ENCODE measurements at places on chromosomes 11 and 22.

GRCh38 chr11:62152245-62153086, 28.7 kb downstream of the INCENP start:
- DNase-seq: no peak

GRCh38 chr22:24416611-24417010, 10.8 kb upstream of the ADORA2A start:
- DNase-seq: no peak

GRCh38 chr22:29716814-29717545, 2.8 kb upstream of the CABP7 start:
- no peak for DNase-seq

- DNase-seq: no peak
Measured at GRCh38 chr11:107157146-107157808, 139.0 kb upstream of the GUCY1A2 start.

DNA sequence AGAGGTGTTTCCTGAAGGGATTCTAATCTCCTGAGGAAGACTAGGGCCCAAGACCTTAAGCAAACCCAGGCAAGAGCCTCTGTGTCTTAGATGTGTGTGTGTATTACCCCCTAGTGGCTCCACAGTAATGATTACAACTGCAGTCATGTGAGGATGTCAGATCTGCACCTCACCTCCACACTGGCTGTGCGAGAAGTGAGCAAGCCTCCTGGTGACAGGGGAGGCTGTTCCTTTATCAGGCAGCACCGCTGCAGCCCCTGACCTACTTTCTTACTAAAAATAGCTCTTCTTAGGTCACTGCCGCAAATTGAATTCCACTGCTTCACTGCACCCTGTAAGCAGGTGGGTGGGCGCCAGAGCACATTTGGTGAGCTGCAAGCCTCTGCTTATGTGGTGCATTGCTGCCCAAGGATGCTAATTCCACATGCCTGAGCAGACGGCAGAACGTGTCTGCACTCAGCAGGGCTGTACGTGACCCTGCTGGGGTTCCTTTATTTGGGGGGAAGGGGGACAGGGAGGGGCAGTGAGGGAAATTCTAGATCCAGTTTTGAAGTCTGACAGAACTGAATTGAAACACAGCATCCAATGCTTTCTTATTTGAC, 112.4 kb downstream of the KCNC1 start:
- no peak for DNase-seq

DNA sequence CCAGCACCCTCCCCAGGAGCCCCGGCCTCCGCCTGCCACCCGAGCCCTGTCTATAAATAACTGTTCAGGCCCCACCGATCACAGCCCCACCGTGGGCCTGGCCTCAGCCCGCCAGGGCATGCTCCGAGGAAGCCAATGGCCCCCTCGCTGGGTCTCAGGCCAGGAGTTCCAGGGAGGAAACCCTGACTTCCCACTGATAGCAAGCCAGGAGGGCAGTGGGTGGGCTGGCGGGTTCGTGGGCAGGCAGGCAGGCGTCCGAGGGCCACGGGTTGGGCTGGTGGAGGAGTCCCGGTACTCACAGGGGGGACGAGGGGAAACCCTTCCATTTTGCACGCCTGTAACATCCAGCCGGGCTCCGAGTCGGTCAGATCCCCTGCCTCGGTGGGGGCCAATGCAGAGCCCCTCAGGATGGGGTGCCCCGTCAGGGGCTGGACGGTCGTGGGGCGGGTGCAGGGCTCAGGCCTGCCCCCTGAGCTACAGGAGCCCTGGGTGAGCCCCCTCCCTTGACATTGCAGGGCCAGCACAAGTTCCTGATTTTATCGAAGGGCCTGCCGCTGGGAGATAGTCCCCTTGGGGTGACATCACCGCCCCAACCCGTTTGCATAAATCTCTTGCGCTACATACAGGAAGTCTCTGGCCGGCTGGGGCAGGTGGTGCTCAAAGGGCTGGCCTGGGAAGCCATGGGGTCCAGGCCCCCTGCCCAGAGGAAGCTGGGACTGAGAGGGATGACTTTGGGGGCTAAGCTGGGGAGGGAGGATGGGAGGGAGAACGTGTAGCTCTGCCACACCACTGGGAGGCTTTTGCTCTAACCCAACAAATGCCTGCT, at the start of gene SPI1:
Gene SPI1 (minus strand): TSS at position 538 of the 826 bp plus-strand sequence. CDS start 194 bp downstream, at position 344.
- DNase-seq: no peak

DNA sequence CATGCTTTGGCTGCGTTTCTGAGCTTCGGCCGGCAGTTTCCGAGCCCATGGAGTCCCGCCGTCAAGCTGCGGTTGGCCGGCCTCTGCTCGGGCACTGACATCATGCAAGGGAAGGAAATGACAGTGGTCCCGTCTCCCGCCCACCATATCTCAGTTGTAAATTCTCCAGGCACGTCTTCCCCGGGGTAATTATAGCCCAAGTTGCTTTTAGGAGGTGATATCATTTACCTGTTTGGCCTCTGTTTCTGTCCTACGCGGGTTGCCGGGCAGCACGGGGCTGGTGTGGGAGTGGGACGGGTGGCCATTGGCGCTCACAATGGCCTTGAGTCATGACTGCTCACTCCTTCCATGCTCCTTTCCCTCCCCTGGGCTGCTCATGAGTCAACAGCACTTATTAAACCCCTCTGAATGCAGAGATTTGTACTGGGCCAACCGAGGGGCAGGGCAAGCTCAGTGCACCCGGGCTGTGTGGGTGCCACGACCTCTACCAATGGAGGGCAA, 4.2 kb upstream of the ANO1 start:
- no peak for DNase-seq

GRCh38 chr11:56917708-56918400, 70.9 kb upstream of the OR5AK2 start:
- no peak for DNase-seq

GRCh38 chr11:69524291-69524882, 42.9 kb downstream of the LINC01488 start:
- no peak for DNase-seq

GRCh38 chr11:112511271-112511670, 250.6 kb upstream of the PLET1 start:
- no peak for DNase-seq

GRCh38 chr11:133425245-133425644, 107.1 kb downstream of the OPCML start:
- DNase-seq: no peak

DNA sequence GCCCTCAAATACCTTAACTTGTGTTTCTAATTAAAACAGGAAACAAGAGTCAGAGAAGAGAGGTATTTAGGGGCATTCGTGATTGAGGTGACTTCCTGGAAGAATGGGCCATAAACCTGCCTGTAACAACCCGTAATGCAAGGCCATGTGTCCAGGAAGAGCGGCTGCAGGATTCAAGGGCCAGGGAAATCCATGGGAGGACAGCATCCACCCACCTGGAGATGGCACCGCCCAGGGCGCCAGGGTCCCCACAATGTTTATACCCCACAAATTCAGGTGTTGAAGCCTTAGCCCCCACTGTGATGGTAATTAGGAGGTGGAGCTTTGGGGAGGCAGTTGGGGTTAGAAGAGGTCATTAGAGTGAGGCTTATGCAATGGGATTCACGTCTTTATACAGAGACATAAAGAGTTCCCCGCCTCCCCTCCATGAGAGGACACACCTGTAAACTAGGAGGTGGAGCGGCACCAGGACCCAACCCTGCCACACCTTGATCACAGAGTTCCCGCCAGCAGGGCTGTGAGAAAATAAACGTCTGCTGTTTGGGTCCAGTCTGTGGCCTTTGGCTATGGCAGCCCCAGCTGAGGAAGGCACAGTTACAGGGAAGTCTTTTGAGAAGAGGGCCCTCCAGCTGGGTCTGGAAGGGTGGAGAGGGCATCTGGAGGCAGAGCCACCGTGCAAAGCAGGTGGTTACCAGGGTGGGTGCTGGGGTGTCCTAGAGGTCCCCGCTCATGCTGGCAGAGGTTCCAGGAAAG, 1394.3 kb downstream of the TBC1D22A start:
- DNase-seq: no peak

DNA sequence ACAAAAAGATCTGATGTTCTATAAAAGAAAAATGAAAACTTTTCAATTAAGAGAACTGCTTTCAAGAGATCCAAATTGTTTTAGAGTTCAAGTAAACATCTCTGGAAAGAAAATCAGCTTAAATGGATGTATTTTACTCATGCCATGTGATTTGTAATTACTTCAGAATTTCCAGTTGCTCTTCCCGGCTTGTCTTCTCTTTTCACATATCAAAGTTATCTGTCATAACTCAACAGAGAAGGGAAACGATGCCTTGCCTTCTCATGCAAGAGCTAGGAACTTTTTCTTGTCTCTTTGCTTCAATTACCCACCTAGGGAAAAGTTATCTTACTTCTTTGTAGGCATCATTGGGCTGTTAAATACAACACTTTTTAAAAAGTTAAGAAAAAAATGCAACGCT, 255.2 kb upstream of the POU2AF2 start:
- DNase-seq: no peak

DNA sequence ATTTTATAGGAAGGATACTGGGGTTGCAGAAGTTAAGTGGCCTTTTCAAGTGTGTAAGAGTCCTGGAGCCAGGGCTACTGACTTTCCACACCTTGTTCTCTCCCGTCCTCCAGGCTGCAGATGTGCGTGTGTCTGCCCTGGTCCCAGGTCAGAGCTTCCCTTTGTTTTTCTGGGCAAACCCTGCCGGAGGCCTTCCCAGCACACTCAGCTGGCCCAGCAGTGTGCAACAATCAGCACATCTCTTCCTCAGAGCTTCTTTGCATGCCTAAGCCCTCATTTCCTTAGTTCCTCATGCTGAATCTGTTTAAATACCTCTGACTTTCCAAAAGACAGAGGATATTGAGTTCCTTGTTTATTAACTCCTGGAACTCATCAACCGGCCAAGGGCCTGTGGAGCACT, 80.6 kb downstream of the KCNJ1 start:
- DNase-seq: no peak

All from NCI-H446 (cell line).